Stimulated activated CD8-positive, alpha-beta memory T cell treated with anti-CD3 and anti-CD28 coated beads, Interleukin-7, amount 100 ng/mL, for 1 hour (primary cell): ENCODE measurements at places on chromosomes 12 and 14.

GRCh38 chr12:1917172-1918070 is 1.0 kb downstream of the CACNA2D4 start:
- no peak for DNase-seq

DNA sequence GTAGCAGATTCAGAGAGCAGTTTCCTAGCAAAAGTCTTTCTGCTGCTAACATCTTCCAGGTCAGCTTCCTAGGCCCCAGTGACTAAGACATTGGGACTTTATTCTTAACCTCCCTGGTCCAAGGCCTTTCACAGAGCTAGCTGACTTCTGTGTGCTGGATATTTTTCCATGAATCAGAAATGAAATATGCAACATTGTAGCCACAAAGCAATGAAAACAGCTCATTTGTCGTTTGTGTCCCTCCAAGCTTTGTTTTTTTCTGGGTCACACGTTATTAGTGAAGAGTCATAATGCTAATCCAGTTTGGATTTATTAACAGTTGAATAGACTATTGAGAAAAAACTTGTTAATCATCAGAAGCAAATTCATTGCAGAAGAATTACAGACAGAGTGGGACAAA is 82.4 kb downstream of the ARF6 start:
- no peak for DNase-seq

GRCh38 chr12:32253154-32253790 is 146.1 kb upstream of the FGD4 start:
- no peak for DNase-seq

DNA sequence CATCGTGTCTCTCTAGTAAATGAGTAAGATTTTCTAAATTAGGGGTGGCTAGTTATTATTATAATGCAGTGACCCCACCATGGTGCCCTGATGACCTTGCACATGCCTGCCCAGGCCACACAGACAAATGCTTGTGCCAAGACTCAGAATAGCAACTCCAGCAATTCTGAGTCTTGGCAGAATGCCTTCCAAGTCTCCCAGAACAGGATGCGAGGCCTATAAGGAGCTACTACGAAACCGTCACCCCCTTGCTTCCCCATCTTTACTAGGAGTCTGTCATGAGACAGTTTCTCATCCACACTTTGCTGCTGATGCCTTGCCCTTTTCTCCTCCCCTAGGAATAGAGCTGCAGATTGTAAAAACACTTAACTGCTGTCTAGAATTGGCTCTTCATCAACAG is 559.9 kb downstream of the TRHDE start:
- no peak for DNase-seq

- DNase-seq = no peak
These were observed 14.8 kb downstream of the PRKAB1 start for GRCh38 chr12:119682639-119683252.

- DNase-seq = no peak
These were observed 1.3 kb upstream of the ANKRD9 start for GRCh38 chr14:102510616-102511520.

DNA sequence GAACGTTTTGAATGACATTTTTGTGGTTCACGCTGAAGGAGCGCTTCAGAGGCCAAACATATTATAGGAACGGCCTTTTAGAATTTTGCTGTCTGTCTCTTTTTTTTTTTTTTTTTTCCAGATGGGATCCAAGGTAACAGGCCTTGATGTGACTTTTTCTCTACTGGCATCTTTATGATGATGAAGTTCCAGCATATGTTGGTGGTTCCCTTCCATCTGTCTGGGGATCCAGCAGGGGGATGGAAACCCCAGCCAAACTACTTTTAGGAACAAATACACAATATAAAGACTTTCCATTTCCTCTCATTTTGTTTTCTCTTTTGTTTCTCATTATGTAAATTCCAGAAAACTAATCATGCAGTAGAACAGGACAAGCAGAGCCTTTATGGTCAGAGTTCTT is 239.3 kb upstream of the PRICKLE1 start:
- DNase-seq = no peak

- no peak for DNase-seq
These were observed 536 bp upstream of the TUNAR start for GRCh38 chr14:95875831-95876760.

- no peak for DNase-seq
These were observed 2.2 kb downstream of the ORAI1 start for GRCh38 chr12:121628536-121628935.

- DNase-seq = peak; percentile 74
These were observed 14.7 kb upstream of the ZNF385A start for GRCh38 chr12:54398995-54399793.
